RWPE2 (cell line): ENCODE measurements at places on chromosomes 6 and 20.

DNA sequence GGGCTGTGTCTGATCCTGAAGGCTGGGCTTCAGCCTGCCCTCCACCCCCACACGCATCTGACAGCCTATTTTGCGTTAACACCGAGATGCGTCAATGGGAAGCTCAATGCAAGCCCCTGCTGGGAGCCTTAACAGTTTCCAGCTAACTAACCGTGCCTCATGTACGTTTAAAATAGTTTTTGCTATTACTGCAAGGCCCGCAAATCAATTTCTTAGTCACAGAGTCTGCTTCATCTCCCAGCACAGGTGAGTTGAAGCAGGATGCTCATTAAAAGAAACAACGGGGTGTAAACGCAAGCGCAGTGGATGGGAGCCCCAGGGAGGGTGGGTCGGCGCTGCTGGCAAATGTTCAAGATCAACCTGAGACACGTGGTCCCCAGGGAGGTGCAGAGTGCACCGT lies 142.8 kb upstream of the PHACTR3 start:
- H3K27me3 ChIP-seq = peaks cover 56% of the 10 kb centered on the region
- no peak for DNase-seq
- H3K4me3 ChIP-seq = no peak overlapping the region
- H3K4me1 ChIP-seq = no peaks in the 10 kb centered on the region

DNA sequence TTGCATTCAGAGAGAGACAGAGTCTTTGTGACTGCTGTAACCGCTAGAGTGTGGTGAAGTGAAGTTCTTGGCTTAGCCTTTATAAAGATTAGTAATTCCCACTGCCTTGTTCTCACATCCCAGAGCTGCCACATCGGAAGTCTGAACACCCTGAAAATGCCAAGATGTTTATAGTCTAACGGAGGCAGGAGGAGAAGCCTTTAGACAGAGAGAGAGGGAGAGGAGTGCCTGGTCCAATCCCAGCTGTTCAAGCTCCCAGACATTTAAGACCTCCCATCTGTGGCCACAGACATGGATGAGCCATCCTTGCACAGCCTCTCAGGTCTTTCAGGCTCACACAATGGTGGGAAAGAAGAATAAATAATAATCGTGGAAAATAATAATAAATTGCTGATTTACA lies 1422.8 kb upstream of the EYS start:
- no peak overlapping the region for H3K27ac ChIP-seq
- no peak for DNase-seq
- no peaks in the 10 kb centered on the region for H3K27me3 ChIP-seq
- H3K4me3 ChIP-seq = no peak overlapping the region
- H3K36me3 ChIP-seq = no peaks in the 10 kb centered on the region
- no peaks in the 10 kb centered on the region for H3K4me1 ChIP-seq

DNA sequence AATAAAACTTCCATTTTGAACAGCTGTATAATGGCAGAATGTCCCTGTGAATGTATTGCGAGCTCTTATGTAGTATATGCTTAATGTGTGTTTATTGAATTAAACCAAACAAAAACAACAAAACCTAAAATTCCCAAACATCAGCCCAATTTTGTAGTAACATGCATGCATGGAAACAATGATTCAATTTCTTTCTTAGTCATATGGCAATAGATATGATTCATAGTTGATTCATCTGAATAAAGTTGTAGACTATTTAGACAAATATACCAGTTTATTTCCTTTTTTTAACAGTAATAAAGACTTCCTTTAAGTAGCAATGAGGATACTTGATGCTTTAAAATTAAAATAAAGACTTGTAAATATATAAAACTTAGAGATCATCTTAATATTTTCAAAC lies 670.6 kb downstream of the CD109 start:
- peaks cover 26% of the 10 kb centered on the region for H3K4me1 ChIP-seq
- no peak overlapping the region for H3K4me3 ChIP-seq
- no peaks in the 10 kb centered on the region for H3K36me3 ChIP-seq
- no peak for DNase-seq
- no peaks in the 10 kb centered on the region for H3K27me3 ChIP-seq
- H3K27ac ChIP-seq = no peak overlapping the region

DNA sequence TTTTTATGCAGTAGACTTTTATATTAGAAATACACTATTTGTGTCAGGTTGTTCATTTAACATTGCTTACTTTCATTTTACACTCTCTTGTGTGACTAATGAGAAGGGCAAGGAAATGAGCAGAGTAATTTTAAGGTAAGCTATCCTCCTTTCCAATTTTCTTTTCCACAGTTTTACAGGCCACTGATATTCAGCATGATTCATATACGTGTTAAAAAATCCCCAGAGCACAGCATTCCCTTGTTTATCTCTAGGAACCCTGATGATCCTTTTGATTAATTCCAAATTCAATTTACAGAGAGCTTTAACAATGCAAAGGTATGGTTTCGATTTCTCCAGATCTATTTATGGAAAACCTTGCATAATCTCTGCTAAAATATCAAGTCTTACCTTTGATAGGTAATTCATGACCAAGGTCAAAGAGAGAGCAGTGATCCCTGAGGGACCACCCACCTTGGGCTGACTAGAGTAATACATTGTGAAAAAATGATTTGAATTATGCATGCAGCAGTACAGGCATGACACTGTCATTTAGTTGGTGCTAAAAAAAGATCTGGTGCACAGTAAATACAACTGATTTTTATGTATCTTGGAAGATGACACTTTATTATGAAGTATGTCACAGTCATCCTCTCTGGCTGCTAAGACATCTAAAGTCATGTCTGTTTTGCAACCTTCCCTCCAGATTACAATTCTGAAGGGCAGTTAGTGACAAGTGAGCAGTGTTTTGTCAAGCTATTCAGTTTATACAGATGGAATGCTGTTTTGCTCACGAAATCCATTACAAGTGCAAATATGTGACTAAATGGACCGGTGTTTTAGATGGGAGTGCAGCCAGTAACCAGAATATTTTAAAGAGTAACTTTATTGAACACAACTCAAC lies 736.6 kb downstream of the EPHA7 start:
- H3K27ac ChIP-seq = no peak overlapping the region
- no peaks in the 10 kb centered on the region for H3K27me3 ChIP-seq
- no peak for DNase-seq
- H3K4me3 ChIP-seq = no peak overlapping the region
- peaks cover 5% of the 10 kb centered on the region for H3K4me1 ChIP-seq

DNA sequence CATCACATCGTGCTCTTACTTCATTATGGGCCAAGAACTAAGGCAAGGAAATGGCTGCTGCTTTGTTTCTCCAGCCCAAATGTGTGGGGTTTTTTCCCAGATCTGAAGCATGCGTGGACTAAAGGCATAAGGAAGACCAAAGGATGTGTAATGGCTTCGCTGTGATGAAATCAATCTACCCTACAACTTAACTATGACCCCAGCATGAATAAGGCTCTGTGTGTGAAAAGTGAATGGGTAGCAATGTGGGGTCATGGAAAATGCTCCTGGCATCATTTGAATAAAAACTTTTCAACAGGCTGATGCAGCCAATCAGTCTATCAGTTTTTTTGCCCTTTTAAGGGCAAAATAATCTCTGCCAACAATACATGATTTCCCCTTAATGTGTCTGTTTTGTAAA lies 50.3 kb upstream of the ISM1 start:
- no peak overlapping the region for H3K4me3 ChIP-seq
- no peak for DNase-seq
- H3K36me3 ChIP-seq = no peaks in the 10 kb centered on the region
- H3K27me3 ChIP-seq = no peaks in the 10 kb centered on the region
- H3K27ac ChIP-seq = no peak overlapping the region
- H3K4me1 ChIP-seq = no peaks in the 10 kb centered on the region

- H3K36me3 ChIP-seq = peaks cover 21% of the 10 kb centered on the region
- H3K27me3 ChIP-seq = no peaks in the 10 kb centered on the region
- peak overlapping the region; percentile 75 for H3K27ac ChIP-seq
- no peak for DNase-seq
- H3K4me1 ChIP-seq = peaks cover 80% of the 10 kb centered on the region
- peak overlapping the region; percentile 14 for H3K4me3 ChIP-seq
These were observed 19.3 kb downstream of the TOP1 start for GRCh38 chr20:41047975-41048305.

DNA sequence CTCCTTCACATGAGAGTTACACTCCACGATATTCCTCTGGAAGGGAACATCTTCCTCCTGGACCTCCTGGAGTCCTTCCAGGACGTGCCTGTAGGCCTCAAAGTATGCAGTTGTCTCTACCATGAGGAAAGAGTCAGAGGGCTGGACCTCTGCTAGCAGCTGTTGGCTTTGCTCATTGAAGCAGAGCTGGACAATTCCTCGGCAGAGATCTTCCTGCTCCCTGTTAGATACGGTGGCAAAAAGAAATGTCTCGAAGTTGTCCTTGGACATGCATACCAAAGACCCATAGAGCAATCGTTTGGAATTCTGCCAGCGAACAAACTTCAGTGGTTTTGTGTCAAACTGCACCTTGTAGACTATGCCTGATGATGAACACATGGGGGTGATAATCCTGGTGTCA lies 7.7 kb downstream of the ZNFX1 start:
- no peak overlapping the region for H3K4me3 ChIP-seq
- peaks cover 98% of the 10 kb centered on the region for H3K36me3 ChIP-seq
- H3K27me3 ChIP-seq = no peaks in the 10 kb centered on the region
- H3K4me1 ChIP-seq = peaks cover 12% of the 10 kb centered on the region
- H3K27ac ChIP-seq = no peak overlapping the region

GRCh38 chr6:24472181-24472580 lies 17.2 kb downstream of the GPLD1 start:
- no peaks in the 10 kb centered on the region for H3K36me3 ChIP-seq
- H3K27me3 ChIP-seq = no peaks in the 10 kb centered on the region
- no peaks in the 10 kb centered on the region for H3K4me1 ChIP-seq

- H3K36me3 ChIP-seq = no peaks in the 10 kb centered on the region
- H3K4me3 ChIP-seq = no peak overlapping the region
- H3K27me3 ChIP-seq = no peaks in the 10 kb centered on the region
- no peaks in the 10 kb centered on the region for H3K4me1 ChIP-seq
These were observed 8.4 kb upstream of the NUS1 start for GRCh38 chr6:117666881-117667280.

GRCh38 chr6:149071997-149072396 lies 245.5 kb upstream of the TAB2 start:
- no peak for DNase-seq
- H3K36me3 ChIP-seq = no peaks in the 10 kb centered on the region
- no peaks in the 10 kb centered on the region for H3K27me3 ChIP-seq
- H3K27ac ChIP-seq = no peak overlapping the region

DNA sequence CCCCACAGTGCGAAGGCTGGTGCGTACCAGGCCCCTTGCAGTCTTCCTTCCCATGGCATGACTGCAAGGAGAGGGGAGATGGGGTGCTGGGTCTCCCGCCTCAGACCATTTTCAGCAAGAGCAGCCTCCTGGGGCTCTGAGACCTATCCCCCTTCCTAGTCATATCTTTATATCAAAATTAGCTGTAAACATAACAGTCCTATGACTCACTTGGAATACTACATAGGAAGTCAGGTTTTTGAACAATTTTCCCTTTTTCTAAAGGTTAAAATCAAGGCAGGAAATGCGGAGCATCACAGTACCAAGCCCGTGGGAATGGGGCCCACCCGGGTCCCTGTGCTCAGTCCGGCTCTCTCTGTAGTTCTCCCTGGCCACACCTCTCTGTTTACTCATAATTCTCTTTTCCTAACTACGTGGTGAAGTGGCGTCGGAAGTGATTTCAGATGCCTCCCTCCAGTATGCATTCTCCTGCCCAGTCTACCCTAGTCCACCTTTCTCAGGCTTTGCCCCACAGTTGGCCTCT lies 109.8 kb upstream of the TMEM170B start:
- peak overlapping the region; percentile 24 for H3K27ac ChIP-seq
- no peaks in the 10 kb centered on the region for H3K36me3 ChIP-seq
- no peaks in the 10 kb centered on the region for H3K27me3 ChIP-seq
- no peak overlapping the region for H3K4me3 ChIP-seq
- H3K4me1 ChIP-seq = peaks cover 42% of the 10 kb centered on the region

DNA sequence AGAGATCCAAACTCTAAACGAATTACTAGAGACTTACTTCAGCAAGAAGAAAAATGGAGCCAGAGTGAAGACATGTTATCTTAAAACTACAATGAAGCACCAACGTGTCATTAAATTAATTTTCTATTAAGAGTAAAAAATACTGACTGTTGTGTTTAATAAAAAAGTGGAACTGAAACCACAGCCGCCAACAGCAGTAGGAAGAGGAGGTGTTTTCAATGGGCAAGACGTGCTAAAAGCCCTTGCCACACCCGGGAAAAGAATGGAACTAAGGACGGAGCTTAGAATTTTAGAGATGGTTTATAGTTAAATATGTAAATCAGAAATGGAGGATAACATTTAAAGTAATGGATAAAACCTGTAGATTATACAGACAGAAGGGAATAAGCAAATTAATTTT lies 608.7 kb downstream of the TFAP2A start:
- no peaks in the 10 kb centered on the region for H3K27me3 ChIP-seq
- H3K36me3 ChIP-seq = no peaks in the 10 kb centered on the region
- no peak overlapping the region for H3K4me3 ChIP-seq

DNA sequence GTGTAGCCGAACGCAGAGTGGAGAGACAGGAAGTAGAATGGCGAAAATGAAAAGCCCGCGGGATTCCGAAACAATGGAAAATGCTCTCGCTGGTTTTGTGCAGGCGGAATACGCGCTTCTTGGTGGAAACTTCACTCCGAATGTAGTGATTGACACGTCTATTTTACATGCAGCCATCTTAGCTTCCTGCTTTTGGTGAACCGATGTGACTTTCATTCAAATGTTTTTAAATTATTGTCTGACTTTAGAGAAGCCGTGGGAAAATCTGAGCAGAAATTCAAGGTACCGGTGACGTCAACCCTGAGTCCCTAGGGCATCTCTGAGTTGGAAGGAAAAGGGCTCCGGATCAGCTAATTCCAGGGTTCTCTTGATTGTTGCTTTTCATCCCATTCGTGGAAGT lies 11.4 kb downstream of the GPX5 start:
- no peak for DNase-seq
- H3K27ac ChIP-seq = no peak overlapping the region
- H3K27me3 ChIP-seq = no peaks in the 10 kb centered on the region

GRCh38 chr6:143867236-143867635 lies 3.0 kb downstream of the ZC2HC1B start:
- H3K27me3 ChIP-seq = no peaks in the 10 kb centered on the region
- no peak overlapping the region for H3K27ac ChIP-seq
- no peaks in the 10 kb centered on the region for H3K4me1 ChIP-seq

DNA sequence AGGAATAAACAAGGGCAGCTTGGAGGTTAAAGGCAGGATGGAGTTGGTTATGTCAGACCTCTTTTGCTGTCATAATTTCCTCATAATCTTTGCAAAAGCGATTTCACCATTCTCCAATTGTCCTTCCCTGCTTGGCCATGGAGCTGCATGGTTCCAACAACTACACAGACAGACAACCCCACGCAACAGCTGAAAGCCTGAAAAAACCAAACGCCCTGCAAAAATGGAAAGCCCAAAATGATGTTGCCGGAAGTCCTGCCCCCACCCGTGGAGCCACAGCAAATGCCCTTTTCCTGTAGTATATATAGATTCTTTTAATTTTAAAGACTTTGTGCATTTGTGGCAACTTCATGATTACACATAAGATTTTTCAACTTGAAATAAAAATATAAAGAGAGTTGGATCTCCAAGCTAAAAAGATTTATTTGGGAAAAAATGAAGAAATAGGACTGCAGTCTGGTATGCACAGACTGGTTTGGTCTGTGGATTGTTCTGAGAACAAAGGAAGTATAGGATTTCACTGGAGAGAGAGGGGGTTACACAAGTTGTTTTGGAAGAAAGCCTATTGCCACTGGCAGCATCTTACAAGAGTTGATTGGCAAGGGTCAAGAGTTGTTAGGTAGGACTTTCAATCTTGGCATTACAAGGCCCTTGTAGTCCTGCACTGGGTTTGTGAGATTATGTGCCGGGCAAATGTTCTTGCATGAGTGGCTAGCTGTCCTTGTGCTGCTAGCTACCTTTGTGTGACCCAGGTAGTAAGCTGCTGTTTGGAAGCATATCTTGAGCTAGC lies 190.0 kb downstream of the C6orf118 start:
- DNase-seq = no peak
- H3K36me3 ChIP-seq = no peaks in the 10 kb centered on the region
- H3K4me3 ChIP-seq = no peak overlapping the region
- H3K27me3 ChIP-seq = no peaks in the 10 kb centered on the region
- peaks cover 11% of the 10 kb centered on the region for H3K4me1 ChIP-seq
